ENCODE measurements at places on chromosomes 1 and 21.

GRCh38 chr1:220818421-220819173 lies 31.9 kb downstream of the MTARC1 start:
- no peak for DNase-seq

DNA sequence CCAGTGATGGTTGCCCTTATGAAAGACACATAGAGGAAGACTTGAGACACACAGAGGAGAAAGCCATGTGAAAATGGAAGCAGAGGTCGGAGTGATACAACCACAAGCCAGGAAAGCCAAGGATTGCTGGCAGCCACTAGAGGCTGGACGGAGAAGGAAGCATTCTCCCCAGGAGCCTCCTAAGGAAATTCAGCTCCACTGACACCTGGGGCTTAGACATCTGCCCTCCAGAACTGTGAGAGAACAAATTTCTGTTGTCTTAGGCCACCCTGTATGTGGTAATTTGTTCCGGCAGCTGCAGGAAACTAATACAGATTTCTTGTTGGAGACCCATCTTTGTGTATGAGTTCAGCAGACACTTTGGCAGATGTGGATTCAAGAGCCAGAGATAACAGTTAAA lies 126.9 kb upstream of the ATP1A1 start:
- DNase-seq, result no peak

- DNase-seq, result no peak
Observed at GRCh38 chr1:221459558-221459957, 282.3 kb downstream of the DUSP10 start.

DNA sequence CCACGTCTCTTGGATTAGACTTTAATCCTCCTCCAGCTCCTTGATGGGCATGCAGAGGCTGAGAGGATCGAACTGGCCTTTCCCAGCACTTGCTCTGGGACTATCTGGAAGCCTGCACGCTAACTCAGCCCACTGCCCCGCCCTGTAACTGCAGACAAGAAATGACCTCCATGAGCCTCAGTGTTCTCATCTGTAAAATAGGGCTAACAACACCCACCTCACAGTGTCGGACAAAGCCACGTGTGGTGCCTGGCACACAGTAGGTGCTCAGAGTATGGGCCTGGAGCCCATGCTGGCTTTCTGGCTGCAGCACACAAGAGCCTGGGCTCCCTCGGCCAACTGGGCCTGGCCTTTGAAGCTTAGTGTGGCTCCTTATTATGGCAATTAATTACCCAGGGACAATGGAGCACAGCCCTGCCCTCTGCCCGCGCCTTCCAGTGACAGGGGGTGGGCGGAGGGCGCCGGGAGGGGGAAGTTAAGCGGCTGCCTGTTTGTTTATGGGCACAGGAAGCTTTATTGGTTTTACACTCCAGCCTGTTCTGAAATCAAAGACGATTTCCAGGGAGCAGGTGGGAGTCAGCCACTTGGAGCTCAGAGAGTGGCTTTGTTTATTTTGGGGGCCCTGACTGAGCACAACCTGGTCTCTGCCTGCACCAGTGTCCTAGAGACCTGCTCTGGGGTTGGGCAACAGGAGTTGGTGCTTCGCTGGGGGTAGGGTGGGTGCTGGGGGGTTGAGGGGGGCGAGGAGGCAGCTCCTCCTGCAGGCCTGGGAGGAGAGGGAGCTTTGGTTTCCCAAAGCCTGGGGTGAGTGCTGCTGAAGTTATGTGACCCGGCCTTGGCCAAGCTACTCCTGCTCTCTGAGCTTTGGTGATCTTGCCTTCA lies 31.0 kb downstream of the PAX7 start:
- no peak for DNase-seq

DNA sequence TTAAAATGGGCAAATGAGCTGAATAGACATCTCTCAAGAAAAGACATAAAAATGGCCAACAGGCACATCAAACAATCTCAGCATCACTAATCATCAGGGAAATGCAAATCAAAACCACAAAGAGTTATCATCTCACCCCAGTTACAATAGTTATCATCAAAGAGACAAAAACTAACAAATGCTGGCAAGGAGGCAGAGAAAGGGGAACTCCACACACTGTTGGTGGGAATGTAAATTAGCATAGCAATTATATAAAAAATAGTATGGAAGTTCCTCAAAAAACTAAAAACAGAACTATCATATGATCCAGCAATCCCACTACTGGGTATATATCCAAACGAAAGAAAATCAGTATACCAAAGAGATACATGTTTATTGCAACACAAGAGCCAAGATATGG lies 68.7 kb downstream of the DENND1B start:
- no peak for DNase-seq

DNA sequence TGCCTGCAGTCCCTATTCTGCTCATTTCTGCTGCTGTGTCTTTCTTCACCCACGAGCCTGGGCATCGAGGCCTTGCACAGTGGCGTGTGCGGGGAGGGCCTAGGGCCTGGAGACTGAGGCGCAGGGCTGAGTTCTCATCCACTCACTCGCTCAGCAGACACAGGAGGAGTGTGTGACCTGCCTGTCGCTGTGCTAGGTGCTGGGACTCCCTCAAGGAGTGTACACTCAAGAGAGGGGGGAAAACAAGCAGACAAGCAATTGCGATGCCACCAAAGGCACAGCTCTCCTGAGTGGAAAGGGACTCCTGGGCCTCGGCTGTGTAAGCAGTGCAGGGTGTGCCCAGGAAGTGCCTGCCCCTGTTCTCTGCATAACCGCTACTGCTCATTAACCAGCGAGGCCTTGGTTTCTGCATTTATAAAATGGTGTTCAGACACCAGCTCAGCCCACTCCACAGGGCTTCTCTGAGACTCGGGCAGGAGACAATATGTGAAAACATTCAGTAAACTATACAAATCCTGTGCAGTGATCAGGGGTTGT lies 4.2 kb downstream of the RD3 start:
- no peak for DNase-seq

- DNase-seq, result no peak
Observed at GRCh38 chr1:217078078-217078690, 355.0 kb upstream of the ESRRG start.

DNA sequence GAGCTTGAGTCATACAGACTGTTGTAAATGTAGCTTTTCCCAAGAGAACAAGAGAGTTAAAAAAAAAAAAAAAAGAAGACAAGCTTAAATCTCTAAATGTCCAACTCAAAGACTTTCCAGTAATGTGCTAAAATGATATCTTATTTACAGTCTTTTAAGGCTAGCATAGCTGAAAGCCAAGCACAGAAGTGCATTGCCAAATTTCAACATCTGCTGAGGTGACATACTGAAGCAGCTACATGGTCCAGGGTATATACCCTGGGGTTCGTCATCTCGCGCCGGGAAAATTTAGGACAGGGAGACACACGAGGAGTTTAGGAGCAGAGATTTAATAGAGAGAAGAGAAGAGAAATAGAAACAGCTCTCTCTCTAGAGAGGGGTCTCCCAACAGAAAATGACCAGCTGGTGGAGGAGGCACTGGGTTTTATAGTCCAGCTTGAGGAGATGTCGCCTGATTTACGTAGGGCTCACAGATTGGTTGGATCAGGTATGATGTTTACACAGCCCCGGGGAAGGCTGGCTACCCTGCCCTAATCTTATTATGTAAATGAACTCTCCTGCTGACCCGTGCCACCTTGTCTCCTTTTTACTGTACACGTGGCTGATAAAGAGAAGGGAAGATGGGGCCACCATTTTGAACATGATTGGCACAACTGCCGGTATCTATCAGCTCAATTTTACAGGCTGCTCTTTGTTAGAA lies 172.7 kb downstream of the TRIM33 start:
- no peak for DNase-seq

GRCh38 chr21:32003411-32003810 lies 130.6 kb downstream of the HUNK start:
- no peak for DNase-seq

DNA sequence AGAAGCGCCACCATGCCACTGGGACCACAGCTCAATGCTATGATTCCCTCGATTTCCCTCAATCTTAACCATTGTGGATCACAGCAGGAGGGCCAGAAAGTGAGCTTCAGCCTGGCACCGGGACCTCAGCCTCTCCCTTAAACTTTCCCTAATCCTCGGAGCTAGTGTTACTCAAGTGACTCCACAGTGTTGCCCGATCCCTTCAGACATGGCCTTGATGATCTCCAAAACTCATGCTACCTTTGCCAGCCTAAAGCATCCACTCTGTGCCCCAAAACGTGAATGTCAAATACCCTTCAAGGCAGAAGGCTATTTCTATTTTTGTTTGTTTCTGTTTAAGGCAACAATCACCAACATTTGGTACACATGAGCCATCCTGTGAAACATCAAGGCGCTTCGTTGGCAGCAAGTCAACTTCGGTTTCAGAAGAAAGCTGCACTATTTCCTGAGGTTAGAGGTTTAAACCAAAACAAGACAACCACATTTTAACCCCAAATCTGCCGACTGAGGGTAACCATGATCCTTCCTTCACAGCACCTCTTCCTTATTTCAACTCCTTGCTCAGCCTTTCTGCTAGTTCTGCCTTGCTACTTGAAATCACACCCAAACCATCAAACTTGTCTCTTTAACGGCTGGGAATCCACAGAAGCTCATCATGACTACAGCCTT lies 94.4 kb upstream of the KRTAP19-8 start:
- DNase-seq, result no peak

GRCh38 chr1:85550784-85551516 lies 29.6 kb upstream of the CCN1 start:
- DNase-seq, result no peak

GRCh38 chr1:183609313-183609712 lies 19.1 kb upstream of the NCF2 start:
- DNase-seq, result no peak

DNA sequence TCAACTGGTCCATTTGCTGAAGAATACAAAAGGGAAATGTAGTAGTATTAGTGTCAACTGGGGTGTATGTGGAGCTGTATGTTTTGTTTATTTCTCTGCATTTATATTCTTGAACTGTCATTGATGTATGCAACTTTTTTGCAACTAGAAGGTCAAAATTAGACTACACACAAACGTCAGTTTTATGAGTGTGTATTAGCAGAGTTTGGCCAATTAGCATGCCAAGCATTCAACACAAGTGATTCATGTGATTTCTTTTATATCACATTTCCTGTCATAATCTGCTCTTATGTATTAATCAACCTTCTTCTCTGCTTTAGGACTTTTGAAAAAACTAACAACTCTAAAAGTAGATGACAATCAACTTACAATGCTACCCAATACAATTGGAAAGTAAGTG lies 211.1 kb downstream of the LRRC40 start:
- DNase-seq, result no peak

GRCh38 chr1:91872000-91872399 lies 14.0 kb downstream of the TGFBR3 start:
- no peak for DNase-seq

DNA sequence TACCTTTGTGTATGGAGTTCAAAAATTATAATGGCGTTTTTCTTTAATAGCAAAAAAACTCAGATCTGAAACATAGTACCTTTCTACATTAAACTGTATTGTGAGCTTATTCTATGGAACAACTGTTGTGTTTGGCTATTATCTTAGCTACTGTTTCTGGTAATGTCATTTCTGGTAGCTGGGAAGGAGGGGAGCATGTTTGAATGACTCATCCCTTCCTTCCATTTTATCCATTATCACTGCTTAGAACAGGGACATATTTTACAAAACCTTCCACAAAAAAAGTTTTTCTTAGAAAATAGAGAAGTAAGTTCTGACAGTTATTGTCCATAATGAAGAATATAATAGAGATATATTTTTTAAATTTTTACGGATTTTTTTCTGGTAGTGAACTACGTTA lies 128.3 kb downstream of the NRDC start:
- DNase-seq, result no peak

DNA sequence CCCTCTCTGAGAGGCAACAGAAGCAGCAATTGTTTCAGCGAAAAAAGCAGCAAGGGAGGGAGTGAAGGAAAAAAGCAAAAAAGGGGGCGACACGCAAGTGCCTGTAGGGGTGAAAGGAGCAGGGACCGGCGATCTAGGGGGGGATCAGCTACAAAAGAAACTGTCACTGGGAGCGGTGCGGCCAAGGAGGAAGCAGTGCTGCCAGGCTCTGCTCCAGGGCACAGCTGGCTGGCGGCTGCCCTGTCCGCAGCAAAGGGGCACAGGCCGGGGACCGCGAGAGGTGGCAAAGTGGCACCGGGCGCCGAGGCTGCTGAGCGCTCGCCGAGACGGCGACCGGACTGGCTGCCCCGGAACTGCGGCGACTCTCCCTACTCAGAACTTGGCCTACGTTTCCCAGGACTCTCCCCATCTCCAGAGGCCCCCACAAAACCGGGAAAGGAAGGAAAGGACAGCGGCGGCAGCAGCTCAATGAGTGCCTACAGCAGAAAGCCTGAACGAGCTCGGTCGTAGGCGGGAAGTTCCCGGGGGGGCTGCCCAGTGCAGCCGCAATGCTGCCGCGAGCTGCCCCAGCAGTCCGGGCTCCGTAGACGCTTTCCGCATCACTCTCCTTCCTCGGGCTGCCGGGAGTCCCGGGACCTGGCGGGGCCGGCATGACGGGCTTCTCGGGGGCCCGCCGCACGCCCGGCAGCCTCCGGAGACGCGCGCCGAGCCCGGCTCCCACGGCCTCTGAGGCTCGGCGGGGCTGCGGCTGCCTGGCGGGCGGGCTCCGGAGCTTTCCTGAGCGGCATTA lies 1.0 kb upstream of the CDKN2C start:
- no peak for DNase-seq

GRCh38 chr1:37562984-37563383 lies 6.2 kb downstream of the DNALI1 start:
- DNase-seq, result no peak

- DNase-seq, result no peak
Observed at GRCh38 chr1:178134061-178134460, 40.2 kb downstream of the RASAL2 start.

- DNase-seq, result no peak
Observed at GRCh38 chr1:234721476-234722269, 111.7 kb upstream of the IRF2BP2 start.

DNA sequence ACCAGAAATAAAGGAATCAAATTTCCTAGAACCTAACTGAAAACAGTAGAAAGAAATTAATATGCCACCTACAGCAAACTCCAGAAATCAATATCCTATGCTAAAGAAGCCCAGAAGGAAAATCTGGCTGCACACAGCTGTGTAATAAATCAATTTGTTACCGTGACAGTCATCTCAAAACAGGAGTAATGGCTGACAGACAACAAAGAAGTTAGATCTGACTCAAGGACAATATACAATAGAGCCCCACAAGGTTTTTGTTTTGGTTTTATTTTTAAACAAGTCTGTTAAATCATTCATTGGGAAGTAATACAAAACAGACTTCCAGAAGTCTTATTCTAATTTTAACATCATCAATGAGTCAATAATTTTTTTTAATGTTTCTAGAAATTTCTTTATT lies 168.4 kb downstream of the RERE start:
- DNase-seq, result peak; percentile 9

DNA sequence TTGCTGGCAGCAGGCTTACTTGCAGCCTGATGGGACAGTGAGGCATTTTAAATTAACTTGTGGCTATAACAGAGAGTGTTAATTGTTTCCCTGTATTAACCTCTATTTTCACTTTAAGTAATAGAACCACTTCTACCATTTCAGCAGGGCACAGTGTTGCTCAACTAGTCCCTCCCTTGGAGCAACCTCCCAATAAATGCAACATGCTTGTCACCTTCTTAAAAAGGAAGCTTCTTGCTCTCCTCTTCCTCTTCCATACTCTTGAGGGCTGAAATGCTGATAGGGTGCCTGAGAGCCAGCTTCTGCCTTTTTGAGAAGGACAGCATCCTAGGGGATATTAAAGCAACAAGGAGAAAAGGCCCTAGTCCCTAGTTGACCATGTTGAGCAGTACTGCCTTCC lies 52.1 kb downstream of the C4BPA start:
- no peak for DNase-seq

GRCh38 chr1:156750711-156751450 lies 594 bp downstream of the HDGF start:
- DNase-seq, result peak; percentile 40

All from NCI-H1105 (cell line).